ENCODE measurements at places on chromosomes 6 and 20.

GRCh38 chr6:93163146-93163545 lies 256.2 kb downstream of the EPHA7 start:
- DNase-seq: no peak

DNA sequence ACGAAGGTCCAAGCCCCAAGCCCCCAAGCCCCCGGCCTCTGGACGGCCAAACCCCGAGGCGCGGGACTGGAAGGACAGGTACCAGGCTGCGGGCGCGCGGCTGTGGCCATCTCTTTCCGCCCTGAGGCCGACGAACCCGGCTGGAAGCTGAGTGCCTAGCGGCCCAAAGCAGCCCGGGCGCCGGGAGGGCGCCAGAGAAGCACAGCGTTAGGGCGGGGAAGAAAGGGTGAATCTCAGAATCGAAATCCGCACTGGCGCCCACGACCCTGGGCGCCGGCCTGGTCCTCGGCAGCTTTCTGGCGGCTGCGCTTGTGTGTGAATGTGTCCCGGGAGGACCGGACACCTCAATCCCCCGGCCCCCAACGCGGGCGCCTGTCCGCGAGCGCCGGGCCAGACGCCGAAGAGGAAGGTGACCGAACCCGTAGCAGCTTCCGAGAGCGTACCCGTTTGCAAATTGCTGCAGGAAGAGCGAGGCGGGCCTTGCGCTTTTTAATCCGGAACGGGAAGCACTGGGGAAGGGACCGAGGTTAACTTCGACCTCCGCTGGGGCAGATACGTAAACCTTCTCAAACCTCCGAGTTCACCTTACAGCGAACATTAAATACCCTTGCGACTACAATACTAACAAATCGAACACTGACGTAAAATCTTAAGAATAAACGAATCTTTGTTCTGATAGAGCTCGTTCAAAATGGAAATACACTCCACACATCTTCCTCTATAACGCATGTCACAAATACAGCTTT lies 2.9 kb downstream of the NRN1 start:
- DNase-seq: no peak

GRCh38 chr6:88376768-88377387 lies 210.7 kb upstream of the CNR1 start:
- no peak for DNase-seq

DNA sequence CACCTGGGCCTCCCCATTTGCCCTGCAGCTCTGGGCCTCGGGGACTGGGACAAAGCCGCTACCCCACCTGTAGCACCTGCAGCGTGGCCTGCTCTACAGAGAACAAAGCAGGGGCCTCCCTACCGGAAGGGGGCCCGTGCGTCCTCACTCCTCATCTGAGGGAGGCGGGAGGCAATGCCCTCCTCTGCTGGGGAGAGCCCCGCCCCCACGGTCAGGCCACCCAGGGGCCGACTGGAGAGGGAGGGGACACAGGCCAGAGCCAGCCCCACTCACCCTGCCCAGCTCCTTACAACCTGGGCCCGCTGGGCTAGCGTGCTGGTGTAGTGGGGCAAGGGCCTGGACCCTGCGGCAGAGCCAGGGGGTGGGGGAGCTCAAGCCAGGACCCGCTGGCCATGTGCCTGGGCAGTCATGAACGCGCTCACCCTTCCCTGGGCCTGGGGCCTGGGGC lies 8.0 kb downstream of the LAMA5 start:
- DNase-seq: no peak

GRCh38 chr6:77143659-77144447 lies 319.4 kb downstream of the HTR1B start:
- DNase-seq: no peak

Measured in activated naive CD4-positive, alpha-beta T cell (primary cell).